Stimulated activated naive B cell treated with anti-CD40 and anti-IgM and Interleukin-4, amounts not matched to agents 10 μg/mL and 1 μg/mL and 100 μg/mL, for 72 hours (primary cell): ENCODE measurements at places on chromosomes 11 and 22.

DNA sequence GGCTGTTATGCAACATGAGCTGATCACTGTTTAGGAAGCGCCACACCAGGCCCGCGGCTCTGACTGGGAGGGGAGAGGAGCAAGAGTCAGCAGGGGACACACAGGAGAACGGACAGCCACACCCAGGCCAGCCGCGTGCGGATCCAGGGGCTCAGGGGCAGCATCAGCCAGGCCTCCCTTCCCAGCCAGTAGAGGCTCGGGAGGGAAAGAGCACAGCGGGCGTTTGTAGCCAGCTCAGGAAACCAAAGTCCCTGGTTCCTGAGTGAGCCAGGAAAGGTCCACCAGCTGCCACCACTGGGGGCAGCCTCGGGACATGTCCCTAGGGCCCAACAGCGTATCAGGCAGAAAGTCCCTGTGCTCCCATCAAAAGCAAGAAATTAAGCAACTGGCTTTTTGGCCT lies 71.8 kb upstream of the PITPNB start:
- no peaks in the 10 kb centered on the region for H3K36me3 ChIP-seq
- peaks cover 3% of the 10 kb centered on the region for H3K4me1 ChIP-seq
- no peak overlapping the region for H3K4me3 ChIP-seq
- no peaks in the 10 kb centered on the region for H3K27me3 ChIP-seq
- no peak for DNase-seq

GRCh38 chr11:72617080-72617762 lies 57.0 kb downstream of the PDE2A start:
- H3K36me3 ChIP-seq: no peaks in the 10 kb centered on the region
- peaks cover 42% of the 10 kb centered on the region for H3K4me1 ChIP-seq
- DNase-seq: no peak
- H3K4me3 ChIP-seq: no peak overlapping the region
- H3K27me3 ChIP-seq: peaks cover 26% of the 10 kb centered on the region

- no peak for DNase-seq
- H3K27ac ChIP-seq: no peak overlapping the region
- no peaks in the 10 kb centered on the region for H3K27me3 ChIP-seq
- H3K36me3 ChIP-seq: peaks cover 4% of the 10 kb centered on the region
- H3K4me1 ChIP-seq: peaks cover 12% of the 10 kb centered on the region
These were observed 5.0 kb upstream of the MRPL11 start for GRCh38 chr11:66443602-66444001.

GRCh38 chr11:61694946-61695706 lies 14.9 kb downstream of the DAGLA start:
- no peak overlapping the region for H3K4me3 ChIP-seq
- peak overlapping the region; percentile 47 for H3K27ac ChIP-seq
- no peak for DNase-seq
- H3K36me3 ChIP-seq: no peaks in the 10 kb centered on the region

DNA sequence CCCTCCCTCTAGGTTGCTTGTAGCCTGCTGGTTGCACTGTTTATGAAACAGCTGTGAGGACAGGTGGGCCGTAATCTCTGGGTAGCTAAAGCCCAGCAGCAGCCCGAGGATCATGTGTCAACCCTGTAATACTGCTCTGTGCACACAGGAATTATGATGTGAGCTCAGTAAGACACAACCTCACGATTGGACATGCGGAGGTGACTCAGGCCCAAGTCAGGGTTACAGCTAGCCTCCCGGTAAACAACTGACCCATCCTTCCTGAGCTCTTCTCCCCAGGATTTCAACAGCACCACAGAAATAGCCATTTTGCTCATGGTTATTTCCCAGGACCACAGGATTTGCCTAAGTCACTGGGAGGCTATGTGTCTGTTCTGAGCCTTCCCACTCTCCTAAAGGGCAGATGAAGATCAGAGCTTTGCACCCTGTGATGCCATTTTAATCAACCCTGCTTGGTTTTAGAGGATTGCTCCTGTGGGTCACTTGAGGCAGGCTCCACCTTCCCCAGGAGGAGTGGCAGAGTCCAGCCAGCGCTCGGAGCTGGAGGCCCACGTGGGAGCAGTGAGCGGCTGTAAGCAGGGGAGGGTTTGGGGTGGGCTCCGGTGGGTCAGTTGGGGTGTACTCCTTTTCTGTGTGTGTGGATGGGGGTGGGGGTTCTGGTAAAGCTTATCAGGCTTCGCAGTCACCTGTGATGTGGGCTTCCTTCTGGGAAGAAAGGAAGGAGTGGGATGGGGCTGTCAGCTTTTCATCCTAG lies at the start of gene AMPD3:
TSS of gene AMPD3 (plus strand) at position 387 of the 754 bp plus-strand sequence. CDS start 6,256 bp downstream, outside the sequence.
- peak within 1 kb of the TSS; percentile 91 for H3K27ac ChIP-seq
- peak within 1 kb of the TSS; percentile 97 for H3K4me3 ChIP-seq
- peaks cover 86% of the 10 kb centered on the region for H3K4me1 ChIP-seq

DNA sequence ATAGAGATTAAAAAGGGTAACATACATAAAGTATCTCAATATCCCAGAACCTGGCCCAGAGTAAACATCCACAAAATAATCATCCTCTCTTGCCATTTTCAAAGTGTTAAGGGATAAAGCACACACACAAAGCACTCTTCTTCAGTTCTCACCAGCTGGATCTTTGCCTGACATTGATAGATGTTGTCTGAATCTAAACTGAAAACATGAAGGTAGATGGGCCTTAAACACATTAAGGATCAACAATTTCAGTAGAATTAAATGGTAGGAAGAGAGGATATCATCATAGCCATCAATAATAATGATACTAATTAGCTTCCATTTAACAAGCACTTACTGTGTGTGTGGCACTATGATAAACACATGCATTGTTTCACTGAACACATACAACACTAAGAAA lies 261.1 kb downstream of the OPCML start:
- H3K36me3 ChIP-seq: no peaks in the 10 kb centered on the region
- H3K4me1 ChIP-seq: no peaks in the 10 kb centered on the region
- H3K27me3 ChIP-seq: no peaks in the 10 kb centered on the region
- no peak for DNase-seq
- no peak overlapping the region for H3K27ac ChIP-seq

GRCh38 chr11:114889594-114890011 lies 211.3 kb downstream of the NXPE2 start:
- H3K4me3 ChIP-seq: no peak overlapping the region
- H3K4me1 ChIP-seq: no peaks in the 10 kb centered on the region
- no peak for DNase-seq
- H3K36me3 ChIP-seq: no peaks in the 10 kb centered on the region
- no peak overlapping the region for H3K27ac ChIP-seq

- H3K4me1 ChIP-seq: peaks cover 9% of the 10 kb centered on the region
These were observed 16.2 kb downstream of the CREB3L1 start for GRCh38 chr11:46293641-46294103.

DNA sequence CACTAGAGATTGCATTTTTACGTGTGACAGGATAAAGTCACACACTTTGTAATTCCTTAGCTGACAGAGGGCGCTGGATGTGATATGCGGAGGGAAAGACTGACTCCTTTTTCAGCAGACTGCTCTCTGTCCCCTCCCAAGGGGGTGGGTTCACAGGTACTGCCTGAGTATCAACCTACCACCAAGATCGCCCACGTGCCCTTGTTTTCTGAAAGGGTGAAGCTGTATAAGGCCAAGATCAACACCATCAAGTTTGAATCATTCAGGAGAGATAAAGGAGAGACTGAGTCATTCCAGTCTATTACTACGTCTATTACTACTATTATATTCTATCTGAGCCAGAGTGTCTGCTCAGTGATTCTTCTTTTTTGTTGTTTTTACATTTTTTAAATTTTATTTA lies 30.7 kb downstream of the BUD13 start:
- peaks cover 3% of the 10 kb centered on the region for H3K4me1 ChIP-seq
- peaks cover 14% of the 10 kb centered on the region for H3K36me3 ChIP-seq
- DNase-seq: no peak
- no peak overlapping the region for H3K4me3 ChIP-seq
- H3K27ac ChIP-seq: no peak overlapping the region
- H3K27me3 ChIP-seq: no peaks in the 10 kb centered on the region

DNA sequence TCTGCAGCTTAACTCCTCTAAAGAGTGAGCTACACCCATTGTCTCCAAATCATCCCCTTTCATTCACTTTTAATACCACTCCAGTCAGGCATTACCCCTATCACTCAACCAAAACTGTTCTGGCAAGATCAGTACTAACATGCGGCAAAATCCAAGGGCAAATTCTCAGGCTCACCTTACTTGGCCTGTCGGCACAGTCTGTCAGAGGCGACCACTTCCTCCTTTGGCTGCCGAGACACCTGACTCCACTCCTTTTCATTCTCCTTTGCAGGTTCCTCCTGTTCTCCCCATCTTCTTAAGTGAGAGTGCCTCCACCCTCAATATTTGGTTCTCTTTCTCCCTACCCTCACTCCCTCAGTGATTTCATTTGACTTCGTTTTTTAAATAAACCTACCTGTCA lies 4.2 kb downstream of the C11orf91 start:
- no peak overlapping the region for H3K4me3 ChIP-seq
- no peak for DNase-seq
- H3K27ac ChIP-seq: peak overlapping the region; percentile 3
